Activated CD4-positive, alpha-beta memory T cell treated with anti-CD3 and anti-CD28 coated beads for 36 hours (primary cell): ENCODE measurements at places on chromosomes 5 and 9. TPM values are rescaled to one million over a fixed set of nuclear protein-coding genes. Genes with fewer than 3 reads are reported as not detected.

GABRB2 gene
- total RNA-seq: not detected

RORB gene
- total RNA-seq: 0.07 TPM

HAVCR1 gene
- total RNA-seq: 0.27 TPM

- no peak for DNase-seq
Observed at GRCh38 chr9:93463638-93464248, 10.4 kb upstream of the FAM120AOS start.

KIF4B gene
- 0.05 TPM for total RNA-seq

PCDHB3 gene
- not detected for total RNA-seq
